ENCODE measurements at places on chromosomes 5 and 9. TPM values are rescaled to one million over a fixed set of nuclear protein-coding genes. Genes with fewer than 3 reads are reported as not detected.

SPINK6 gene
- total RNA-seq, result not detected

SPAAR gene
- not detected for total RNA-seq

PLPP6 gene
- 13.4 TPM for total RNA-seq

CXCL14 gene
- 0.64 TPM for total RNA-seq

ACOT12 gene
- not detected for total RNA-seq

WDR31 gene
- 0.46 TPM for total RNA-seq

SLC6A18 gene
- total RNA-seq, result not detected

ERCC8 gene
- total RNA-seq, result 16.0 TPM

SPTAN1 gene
- total RNA-seq, result 255 TPM

HMMR gene
- 78.5 TPM for total RNA-seq

SHOC1 gene
- not detected for total RNA-seq

SV2C gene
- 0.05 TPM for total RNA-seq

AFF4 gene
- 58.1 TPM for total RNA-seq

PCAT7 gene
- total RNA-seq, result 7.4 TPM

CATSPER3 gene
- 0.44 TPM for total RNA-seq

CNTFR gene
- 18.0 TPM for total RNA-seq

KLF4 gene
- total RNA-seq, result 5.9 TPM

IFNA13 gene
- not detected for total RNA-seq

NAIF1 gene
- total RNA-seq, result 11.9 TPM

PTGES gene
- total RNA-seq, result 2.5 TPM

CD180 gene
- total RNA-seq, result not detected

KIAA0825 gene
- total RNA-seq, result 1.5 TPM

SPOCK1 gene
- 13.2 TPM for total RNA-seq

LRRC14B gene
- total RNA-seq, result not detected

PCDHA1 gene
- 2.7 TPM for total RNA-seq

CFAP157 gene
- total RNA-seq, result 0.07 TPM

RPS14 gene
- total RNA-seq, result 2,564 TPM

HAVCR2 gene
- total RNA-seq, result 0.25 TPM

SARDH gene
- total RNA-seq, result 15.2 TPM

SLC6A19 gene
- not detected for total RNA-seq

EIF4E1B gene
- total RNA-seq, result 1.1 TPM

GOLM1 gene
- total RNA-seq, result 81.8 TPM

TRIP13 gene
- total RNA-seq, result 33.7 TPM

NUP155 gene
- 92.1 TPM for total RNA-seq

S1PR3 gene
- 7.1 TPM for total RNA-seq

CDK9 gene
- 106 TPM for total RNA-seq

PPP3R2 gene
- not detected for total RNA-seq

TLX3 gene
- 0.16 TPM for total RNA-seq

SYK gene
- 7.4 TPM for total RNA-seq

OLFML2A gene
- 11.6 TPM for total RNA-seq

RABL6 gene
- 171 TPM for total RNA-seq

HAVCR1 gene
- not detected for total RNA-seq

JADE2 gene
- 46.2 TPM for total RNA-seq

HEMGN gene
- 0.11 TPM for total RNA-seq

TMC1 gene
- total RNA-seq, result 0.31 TPM
